Muscle of arm (tissue), 14 donors: ENCODE measurements at places on chromosomes 6 and 20. TPM values are rescaled to one million over a fixed set of nuclear protein-coding genes. Genes with fewer than 3 reads are reported as not detected.

DNA sequence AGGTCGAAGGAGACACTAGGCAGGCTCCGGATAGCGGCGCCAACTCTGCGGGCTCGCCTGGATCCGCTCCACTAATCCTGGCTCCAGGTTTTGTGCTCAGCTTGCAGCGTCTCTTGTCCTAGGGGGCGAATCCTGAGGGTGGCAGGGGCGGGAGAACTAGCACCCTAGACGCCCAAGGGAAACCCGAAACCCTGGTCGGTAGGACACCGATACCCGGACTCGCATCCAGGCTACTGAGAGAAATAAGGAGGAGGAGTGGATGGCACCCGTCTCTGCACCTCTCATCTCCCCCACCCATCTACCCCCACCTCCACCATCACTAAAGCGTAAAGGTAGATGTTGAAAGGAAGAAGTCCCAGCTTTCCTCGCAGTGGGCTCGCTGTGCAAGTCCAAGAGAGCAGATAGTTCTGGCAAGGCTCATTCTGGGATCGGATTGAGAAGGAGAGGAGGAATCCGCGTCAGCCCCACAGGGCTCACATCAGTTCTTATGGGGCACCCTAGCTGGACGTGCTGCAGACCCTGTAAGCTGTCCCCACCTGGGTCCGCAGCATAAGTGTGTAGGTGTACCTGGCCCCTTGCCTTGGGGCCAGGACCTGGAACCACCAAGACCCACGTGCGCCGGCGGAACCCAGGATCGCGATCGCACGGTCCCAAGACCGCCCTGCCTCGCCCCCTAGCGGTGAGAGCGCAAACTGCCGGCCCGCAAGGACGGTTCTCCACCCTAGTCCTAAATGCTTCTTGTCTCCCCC is 6.9 kb downstream of the SLC32A1 start:
- peak; percentile 55 for DNase-seq

- no peak for DNase-seq
Measured at GRCh38 chr6:136404627-136405419, 115.2 kb upstream of the BCLAF1 start.

- no peak for DNase-seq
Measured at GRCh38 chr6:121732641-121733040, 297.2 kb downstream of the GJA1 start.

DNA sequence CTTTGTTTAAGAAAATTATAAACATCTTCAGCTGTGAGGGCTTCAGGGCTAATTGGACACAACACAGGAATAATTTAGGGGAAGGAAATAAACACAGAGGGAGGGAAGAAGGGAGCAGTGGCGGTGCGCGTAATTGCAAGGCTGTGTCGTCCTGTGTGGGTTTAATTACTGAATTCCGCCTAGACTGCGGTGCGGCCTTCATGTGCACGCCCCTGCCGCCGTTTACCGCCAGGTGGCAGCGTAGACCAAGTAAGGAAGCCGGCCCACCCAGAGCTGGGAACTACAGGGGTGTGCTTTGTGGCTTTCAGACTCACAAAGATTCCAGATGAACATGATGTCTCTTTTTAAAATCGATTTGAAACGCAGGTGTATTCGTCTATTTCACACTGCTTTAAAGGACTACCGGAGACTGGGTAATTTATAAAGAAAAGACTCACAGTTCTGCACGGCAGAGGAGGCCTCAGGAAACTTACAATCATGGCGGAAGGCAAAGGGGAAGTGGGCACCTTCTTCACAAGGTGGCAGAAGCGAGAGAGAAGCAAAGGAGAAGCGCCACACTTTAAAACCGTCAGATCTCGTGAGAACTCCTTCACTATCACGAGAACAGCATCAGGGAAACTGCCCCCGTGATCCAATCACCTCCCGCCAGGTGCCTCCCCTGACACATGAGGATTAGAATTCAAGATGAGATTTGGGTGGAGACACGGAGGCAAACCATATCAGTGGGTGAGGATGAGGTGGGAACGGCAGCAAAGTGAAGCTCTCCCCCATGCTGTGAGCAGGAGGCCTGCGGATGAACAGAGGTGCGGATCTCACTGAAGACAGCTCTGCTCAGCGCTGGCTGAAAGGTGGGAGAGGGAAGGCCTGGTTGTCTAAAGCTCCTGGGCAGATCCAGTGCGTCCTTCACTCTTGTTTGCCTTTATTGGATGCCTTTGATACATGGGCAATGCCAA is 222.0 kb upstream of the PDE10A start:
- peak; percentile 80 for DNase-seq

DNA sequence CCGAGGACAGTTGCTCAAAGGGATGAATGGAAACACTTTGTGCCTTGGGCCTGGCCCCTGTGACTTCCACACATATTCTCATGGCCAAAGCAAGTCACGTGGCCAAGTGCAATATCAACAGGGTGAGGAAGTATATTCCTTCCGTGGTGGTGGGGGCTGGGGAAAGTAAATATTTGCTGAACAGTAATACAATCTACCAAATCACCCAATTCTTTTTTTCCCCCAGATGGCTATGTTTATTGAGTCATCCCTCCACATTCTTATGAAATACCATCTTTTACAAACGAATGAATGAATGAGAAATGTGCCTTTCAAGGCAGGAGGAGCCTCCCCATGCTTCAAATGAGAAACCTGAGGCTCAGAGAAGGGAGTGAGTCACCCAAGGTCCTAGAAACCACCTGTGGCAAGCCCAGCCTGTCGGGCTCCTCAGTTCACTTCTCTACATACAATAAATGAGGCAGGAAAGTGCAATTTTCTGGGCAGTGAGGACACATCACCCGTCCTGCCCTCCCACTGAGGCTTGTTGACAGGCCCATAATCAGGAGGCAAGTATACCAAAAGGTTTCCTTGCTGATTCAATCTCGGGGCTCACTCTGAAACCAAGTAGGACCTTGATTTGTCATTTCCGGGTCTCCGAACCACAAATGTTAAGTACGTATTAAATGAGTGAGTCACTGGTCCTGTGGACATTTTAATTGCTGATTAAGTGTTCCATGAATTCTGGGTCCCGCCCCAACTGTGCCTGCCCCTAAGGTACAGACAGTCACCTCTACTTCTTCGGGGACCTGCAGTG is 25.3 kb upstream of the TOP1 start:
- no peak for DNase-seq

GRCh38 chr6:33075568-33076405 is at the start of gene HLA-DPB1:
Gene HLA-DPB1 (plus strand): TSS chr6:33075990. CDS start chr6:33076042, 52 bp downstream.
- peak; percentile 49 for DNase-seq

DNA sequence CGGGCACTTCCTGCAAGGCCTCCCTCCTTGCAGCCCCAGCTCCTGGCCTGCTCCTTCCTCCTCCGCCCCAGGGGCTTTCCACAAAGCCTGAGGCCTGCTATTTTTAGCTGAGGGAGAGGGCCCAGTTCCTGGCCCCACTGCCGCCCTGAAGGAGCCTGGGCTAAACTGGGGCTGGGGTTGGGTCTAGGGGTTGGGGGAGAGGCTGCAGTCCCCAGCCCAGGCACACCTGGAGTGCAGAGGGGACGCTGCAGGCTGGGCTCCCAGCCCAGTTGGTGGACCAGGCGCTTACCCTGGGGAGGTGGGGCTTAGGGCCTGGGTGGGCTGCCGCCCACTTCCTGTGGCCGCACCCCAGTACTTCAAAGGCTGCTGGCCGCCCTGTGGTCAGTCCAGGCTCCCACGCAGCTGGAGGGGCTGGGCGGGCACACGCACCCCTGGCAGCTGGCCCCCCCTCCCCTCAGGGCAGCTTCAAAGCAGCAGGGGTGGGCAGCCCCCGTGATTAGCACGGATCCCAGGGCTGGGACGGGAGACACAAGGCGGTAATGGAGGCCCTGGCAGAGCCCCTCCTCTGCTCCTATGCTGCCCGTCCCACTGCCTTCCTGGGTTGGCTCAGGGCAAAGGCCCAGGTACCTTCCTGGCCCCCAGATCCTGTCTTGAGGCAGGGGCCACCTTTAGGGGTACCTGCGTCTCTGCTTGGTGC is 7.1 kb upstream of the ABHD16B start:
- no peak for DNase-seq

- no peak for DNase-seq
Measured at GRCh38 chr20:58847463-58847862, 3.2 kb downstream of the GNAS-AS1 start.

DNA sequence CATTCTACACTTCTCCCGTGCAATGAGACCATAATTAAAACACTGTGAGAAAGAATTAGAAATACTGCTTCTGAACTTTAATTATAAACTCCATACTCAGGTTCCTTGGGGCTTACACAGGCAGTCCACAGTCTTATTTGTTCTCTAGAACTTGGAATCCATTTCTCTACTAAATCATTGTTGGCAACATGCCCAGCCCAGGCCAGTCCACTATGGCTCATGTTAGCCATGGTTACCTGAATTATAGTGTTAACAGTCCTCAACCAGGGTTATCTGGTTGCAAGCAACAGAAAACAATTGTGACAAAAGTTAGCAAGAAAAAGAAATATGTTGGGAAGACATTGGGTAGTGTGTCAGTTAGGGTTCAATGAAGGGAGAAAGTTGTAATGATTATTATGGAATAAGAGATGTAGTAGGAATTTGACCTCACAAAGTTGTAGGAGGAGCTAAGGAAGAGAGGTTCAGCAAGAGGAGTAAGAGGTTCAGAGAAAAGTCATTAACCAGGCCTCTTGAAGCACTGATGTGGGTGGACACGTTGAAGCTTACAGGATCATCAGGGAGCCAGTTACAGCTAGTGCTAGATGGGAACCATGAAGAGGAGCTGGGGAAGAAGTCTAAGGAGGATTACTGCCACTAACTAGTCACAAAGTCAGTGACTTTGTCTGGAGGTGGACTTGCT is 352.5 kb upstream of the PRND start:
- DNase-seq, result no peak

GRCh38 chr20:51404297-51405060 is 138.0 kb downstream of the NFATC2 start:
- DNase-seq, result no peak

GRCh38 chr6:156659822-156660198 is 117.4 kb upstream of the ARID1B start:
- no peak for DNase-seq

DNA sequence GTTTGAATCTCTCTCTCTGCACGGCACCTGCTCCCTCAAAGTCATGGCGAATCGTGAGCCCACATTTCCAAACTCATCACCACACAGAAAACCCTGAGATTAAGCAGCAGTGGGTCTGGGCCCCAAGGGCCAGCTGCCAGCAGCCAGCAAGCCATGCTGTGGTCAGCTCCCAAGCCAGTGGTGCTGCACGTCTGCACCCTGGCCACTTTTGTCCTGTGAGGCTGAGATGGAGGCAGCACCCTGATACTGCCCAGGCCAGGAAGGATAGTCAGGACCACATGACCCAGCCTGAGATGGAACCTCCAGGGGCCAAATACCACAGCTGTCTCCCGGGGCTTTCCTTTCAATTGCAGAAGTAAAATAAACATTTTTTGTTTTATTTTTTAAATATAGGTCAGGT is 93.9 kb downstream of the PRND start:
- no peak for DNase-seq

- DNase-seq, result no peak
Measured at GRCh38 chr6:1470040-1470439, 80.7 kb downstream of the FOXF2 start.

- no peak for DNase-seq
Measured at GRCh38 chr20:7937328-7937727, 2.9 kb downstream of the HAO1 start.

- DNase-seq, result no peak
Measured at GRCh38 chr6:122735582-122735981, 43.9 kb upstream of the FABP7 start.

- DNase-seq, result no peak
Measured at GRCh38 chr6:134686071-134686470, 263.8 kb downstream of the ALDH8A1 start.

GRCh38 chr6:15356179-15356578 is 110.3 kb downstream of the JARID2 start:
- DNase-seq, result no peak

DNA sequence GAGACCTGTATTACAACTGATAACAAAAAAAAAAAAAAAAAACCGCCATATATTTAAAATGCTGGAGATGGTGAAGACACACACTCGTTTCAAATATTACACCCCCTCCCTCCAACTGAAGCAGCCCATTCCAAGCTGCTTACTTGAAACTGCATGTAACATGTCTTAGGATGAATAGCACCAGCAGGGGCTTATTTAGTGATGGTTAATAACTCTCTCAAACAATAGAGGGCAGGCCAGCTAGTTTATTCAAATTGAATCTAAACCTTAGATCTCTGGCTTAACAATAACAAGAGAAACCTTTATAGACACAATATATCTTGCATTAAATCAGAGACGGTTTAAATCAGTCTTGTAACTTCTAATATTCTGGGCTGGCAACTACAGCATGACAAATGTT is 9.3 kb upstream of the JPH2 start:
- DNase-seq, result no peak

- no peak for DNase-seq
Measured at GRCh38 chr6:107864226-107865127, 40.4 kb upstream of the SCML4 start.

GRCh38 chr6:150894191-150894744 is 28.8 kb downstream of the MTHFD1L start:
- DNase-seq, result no peak

- DNase-seq, result no peak
Measured at GRCh38 chr6:30544666-30545272, 11.5 kb downstream of the GNL1 start.

- DNase-seq, result peak; percentile 22
Measured at GRCh38 chr6:116217069-116217468, 36.8 kb downstream of the TSPYL4 start.

DNA sequence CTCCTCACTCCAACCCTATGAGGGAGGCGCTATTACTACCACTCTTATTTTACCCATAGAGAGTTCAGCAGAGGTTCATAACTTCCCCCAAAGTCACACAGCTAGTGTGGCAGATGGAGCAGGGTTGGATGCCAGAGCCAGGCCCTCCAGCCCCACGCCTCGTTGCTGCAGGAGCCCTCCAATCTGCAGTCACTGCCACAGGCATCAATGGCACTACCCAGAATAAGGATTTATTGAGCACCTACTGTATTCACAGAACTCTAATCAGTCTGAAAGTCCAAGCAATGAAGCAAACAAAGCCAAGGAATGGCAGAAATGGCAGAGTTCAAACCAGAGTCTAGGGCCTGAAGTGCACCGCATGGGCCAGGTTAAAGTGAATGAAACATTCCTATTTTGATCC is 144.9 kb downstream of the LPA start:
- DNase-seq, result no peak

DSN1 gene
- 11.8 TPM for polyA plus RNA-seq

SLC16A10 gene
- 2.7 TPM for polyA plus RNA-seq

CLVS2 gene
- 0.77 TPM for polyA plus RNA-seq

FKBP1C gene
- polyA plus RNA-seq, result 0.44 TPM

IL17A gene
- polyA plus RNA-seq, result not detected

PRDM1 gene
- 2.9 TPM for polyA plus RNA-seq

NKX2-2 gene
- polyA plus RNA-seq, result not detected

NHSL1 gene
- 27.8 TPM for polyA plus RNA-seq

CUL9 gene
- 18.5 TPM for polyA plus RNA-seq
